ENCODE measurements at places on chromosomes 12 and 14. TPM values are rescaled to one million over a fixed set of nuclear protein-coding genes. Genes with fewer than 3 reads are reported as not detected.

DNA sequence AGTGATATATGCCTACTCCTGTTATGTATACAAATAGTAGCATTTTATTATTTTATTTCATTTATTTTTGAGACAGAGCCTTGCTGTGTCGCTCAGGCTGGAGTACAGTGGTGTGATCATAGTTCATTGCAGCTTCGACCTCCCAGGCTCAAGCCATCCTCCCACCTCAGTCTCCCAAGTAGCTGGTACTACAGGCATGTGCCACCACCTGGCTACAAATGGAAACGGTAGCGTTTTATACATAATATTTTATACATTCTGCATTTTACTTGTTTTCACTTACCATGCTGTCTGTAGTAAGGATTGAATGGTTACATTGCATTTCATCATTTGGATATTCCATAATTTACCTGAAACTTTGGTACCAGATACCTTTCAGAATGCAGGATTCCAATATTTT lies 14.1 kb downstream of the C1R start:
- no peak overlapping the region for H3K27ac ChIP-seq
- H3K4me1 ChIP-seq: no peaks in the 10 kb centered on the region
- DNase-seq: no peak

DNA sequence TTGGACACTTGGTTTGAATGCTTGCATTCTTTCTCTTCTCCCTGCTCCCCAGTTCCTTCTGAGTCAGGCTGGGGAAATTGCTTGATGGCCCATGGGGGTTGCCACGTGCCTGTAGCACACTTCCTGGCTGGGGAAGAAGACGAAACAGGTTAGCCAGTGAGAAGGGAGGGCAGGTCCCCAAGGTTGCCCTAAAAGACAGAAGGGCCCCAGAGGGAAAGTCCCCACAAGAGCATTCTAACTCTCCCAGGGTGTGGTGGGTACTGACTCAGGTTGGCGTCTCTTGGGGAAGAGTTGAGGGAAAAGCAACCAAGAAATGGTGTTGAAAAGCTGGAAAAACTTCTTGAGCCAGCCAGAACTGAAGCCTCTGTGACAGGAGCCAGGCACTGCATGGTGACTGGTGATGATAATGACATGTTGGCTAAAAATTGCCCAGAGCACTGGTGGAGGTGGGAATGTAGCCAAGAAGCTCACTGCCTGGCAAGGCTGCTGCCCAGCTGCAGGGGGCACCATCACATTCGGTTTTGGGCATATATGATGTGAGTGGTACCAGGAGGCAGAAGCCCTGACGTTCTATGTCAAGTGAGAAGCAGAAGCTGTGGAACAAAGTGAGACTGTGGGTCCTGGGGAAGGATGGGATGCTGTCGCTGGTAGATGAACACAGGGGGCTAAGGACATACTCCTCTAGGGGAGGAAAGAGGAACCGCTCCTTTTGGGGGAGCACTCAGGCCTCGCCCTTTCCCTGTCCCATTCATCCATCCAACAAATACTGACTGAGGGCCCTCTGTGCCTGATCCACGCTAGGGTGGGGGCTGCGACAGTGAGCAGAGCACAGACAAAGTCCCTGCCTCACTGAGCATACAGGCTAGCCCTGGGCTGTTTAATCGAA lies 8.1 kb upstream of the RABGGTA start:
- no peak overlapping the region for H3K4me3 ChIP-seq
- H3K27ac ChIP-seq: no peak overlapping the region
- no peaks in the 10 kb centered on the region for H3K27me3 ChIP-seq
- H3K36me3 ChIP-seq: no peaks in the 10 kb centered on the region
- peak; percentile 67 for DNase-seq
- H3K4me1 ChIP-seq: no peaks in the 10 kb centered on the region

DNA sequence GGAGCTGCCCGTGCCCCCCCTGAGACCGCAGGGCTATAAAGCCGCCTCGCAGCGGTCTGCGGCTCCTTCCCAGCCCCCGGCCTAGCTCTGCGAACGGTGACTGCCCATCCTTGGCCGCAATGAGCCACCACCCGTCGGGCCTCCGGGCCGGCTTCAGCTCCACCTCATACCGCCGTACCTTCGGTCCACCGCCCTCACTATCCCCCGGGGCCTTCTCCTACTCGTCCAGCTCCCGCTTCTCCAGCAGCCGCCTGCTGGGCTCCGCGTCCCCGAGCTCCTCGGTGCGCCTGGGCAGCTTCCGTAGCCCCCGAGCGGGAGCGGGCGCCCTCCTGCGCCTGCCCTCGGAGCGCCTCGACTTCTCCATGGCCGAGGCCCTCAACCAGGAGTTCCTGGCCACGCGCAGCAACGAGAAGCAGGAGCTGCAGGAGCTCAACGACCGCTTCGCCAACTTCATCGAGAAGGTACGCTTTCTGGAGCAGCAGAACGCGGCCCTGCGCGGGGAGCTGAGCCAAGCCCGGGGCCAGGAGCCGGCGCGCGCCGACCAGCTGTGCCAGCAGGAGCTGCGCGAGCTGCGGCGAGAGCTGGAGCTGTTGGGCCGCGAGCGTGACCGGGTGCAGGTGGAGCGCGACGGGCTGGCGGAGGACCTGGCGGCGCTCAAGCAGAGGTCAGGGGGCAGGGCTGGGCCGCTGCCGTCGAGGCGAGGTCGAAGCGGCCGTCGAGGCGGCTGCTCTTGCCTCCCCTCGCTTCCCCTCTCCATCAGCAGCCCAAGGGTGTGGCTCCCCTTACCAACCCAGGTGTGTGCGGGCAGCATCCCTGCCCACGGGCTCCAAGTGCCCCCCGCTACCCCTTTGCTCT lies at the start of gene PRPH:
TSS of gene PRPH (plus strand) at position 66 of the 855 bp plus-strand sequence. CDS start at position 120, 54 bp downstream.
- peaks cover 7% of the 10 kb centered on the region for H3K4me1 ChIP-seq
- no peak within 1 kb of the TSS for H3K27ac ChIP-seq
- peak within 1 kb of the TSS; percentile 4 for H3K4me3 ChIP-seq
- no peaks in the 10 kb centered on the region for H3K36me3 ChIP-seq
- no peaks in the 10 kb centered on the region for H3K27me3 ChIP-seq
- peak; percentile 40 for DNase-seq

GRCh38 chr12:10551375-10551774 lies 45.7 kb downstream of the EIF2S3B start:
- H3K27me3 ChIP-seq: no peaks in the 10 kb centered on the region
- H3K4me3 ChIP-seq: no peak overlapping the region
- H3K36me3 ChIP-seq: no peaks in the 10 kb centered on the region
- H3K4me1 ChIP-seq: no peaks in the 10 kb centered on the region
- H3K27ac ChIP-seq: no peak overlapping the region

- no peaks in the 10 kb centered on the region for H3K27me3 ChIP-seq
- DNase-seq: no peak
- no peaks in the 10 kb centered on the region for H3K4me1 ChIP-seq
- H3K27ac ChIP-seq: no peak overlapping the region
These were observed 35.9 kb downstream of the FZD10 start for GRCh38 chr12:130198026-130198662.

- no peaks in the 10 kb centered on the region for H3K36me3 ChIP-seq
- no peak overlapping the region for H3K4me3 ChIP-seq
- DNase-seq: no peak
- H3K4me1 ChIP-seq: 0 out of 2 replicates have a peak, but pooled peaks cover 3% of the 10 kb centered on the region
- no peak overlapping the region for H3K27ac ChIP-seq
These were observed 429.7 kb downstream of the EGLN3 start for GRCh38 chr14:33521192-33521591.

DNA sequence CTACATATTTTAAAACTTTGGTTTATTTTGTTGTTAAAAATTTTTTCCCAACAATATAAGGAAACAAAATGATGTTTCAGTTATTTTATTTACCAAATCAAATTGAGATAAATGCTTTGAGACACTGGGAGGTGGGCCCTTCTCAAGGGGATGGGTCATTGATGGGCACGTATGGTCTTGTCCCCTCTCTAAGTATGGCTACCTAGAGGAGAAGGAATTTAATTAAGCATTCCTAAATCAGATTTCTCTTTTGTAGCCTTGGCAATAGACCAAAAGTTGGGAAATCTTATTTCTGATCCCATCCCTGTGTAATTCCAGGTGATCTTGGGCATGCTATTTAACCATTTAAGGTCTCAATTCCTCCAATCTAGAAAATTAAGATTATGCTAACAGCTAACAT lies 79.0 kb downstream of the SCN8A start:
- H3K4me1 ChIP-seq: no peaks in the 10 kb centered on the region
- peaks cover 20% of the 10 kb centered on the region for H3K36me3 ChIP-seq
- no peak overlapping the region for H3K4me3 ChIP-seq
- H3K27me3 ChIP-seq: no peaks in the 10 kb centered on the region

DNA sequence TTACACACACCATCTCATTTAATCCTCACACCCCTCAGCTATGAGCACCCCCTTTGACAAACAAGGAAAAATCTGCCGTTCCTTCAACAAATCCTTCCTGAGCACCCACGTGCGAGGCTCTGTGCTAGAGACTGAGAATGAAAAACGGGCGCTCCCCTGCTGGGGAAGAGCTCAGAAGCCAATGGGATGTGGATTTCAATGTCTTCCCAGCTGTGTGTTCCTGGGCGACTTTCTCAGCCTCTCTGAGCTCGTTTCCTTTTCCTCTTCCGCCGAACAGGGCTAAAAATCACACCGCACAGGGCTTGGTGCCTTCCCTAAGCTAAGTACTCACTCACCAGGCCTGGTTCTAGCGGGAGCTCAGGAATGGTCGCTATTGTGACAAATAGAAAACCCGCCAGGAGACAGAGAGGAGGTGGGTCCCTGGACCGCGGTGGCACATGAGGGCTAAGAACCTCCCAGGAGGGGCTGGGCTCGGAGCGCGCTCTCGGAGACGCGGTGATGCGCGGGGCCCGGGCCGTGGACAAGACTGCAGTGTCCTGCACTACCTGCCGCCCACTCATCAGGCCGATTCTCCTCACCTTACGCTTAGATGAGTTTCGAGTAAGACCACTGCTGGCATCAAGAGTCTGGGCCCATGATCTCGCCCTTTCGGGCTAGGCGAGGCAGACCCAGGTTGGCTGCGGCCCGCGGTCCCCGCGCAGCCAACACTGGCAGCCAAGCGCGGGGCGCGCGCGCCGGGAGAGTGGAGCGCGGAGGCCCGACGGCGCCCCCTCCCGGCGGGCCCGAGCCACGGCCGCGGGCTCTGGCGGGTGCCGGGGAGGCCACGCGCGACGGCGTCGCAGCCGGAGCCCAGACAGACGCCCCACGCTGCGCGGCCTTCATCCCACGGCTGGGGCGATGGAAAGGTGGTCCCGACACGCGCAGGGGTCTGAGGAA lies 17.0 kb downstream of the ZDHHC22 start:
- peak; percentile 92 for DNase-seq
- no peaks in the 10 kb centered on the region for H3K36me3 ChIP-seq
- H3K27me3 ChIP-seq: no peaks in the 10 kb centered on the region
- peak overlapping the region; percentile 53 for H3K4me3 ChIP-seq
- H3K4me1 ChIP-seq: no peaks in the 10 kb centered on the region

DNA sequence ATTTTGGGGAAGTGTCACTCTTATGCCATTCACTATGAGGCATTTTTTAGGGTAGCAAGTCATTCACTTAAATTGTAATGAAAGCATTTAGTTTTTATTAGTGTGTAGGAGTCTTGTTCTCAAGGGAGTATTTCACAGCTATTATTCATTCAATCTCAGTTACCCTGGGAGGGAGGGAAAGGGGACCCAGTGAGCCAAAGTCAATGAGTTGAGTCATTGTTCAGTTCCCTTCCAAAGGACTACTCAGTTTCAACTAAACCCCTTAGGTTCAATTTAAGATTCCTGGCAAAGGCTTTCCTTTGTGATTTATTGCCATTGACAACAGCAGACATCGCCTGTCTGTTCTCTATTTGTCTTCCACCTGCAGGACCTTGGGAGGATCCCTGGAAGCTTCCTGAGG lies 29.3 kb upstream of the RASSF8 start:
- no peak overlapping the region for H3K27ac ChIP-seq
- no peak overlapping the region for H3K4me3 ChIP-seq
- H3K36me3 ChIP-seq: no peaks in the 10 kb centered on the region
- H3K4me1 ChIP-seq: no peaks in the 10 kb centered on the region
- no peaks in the 10 kb centered on the region for H3K27me3 ChIP-seq

DNA sequence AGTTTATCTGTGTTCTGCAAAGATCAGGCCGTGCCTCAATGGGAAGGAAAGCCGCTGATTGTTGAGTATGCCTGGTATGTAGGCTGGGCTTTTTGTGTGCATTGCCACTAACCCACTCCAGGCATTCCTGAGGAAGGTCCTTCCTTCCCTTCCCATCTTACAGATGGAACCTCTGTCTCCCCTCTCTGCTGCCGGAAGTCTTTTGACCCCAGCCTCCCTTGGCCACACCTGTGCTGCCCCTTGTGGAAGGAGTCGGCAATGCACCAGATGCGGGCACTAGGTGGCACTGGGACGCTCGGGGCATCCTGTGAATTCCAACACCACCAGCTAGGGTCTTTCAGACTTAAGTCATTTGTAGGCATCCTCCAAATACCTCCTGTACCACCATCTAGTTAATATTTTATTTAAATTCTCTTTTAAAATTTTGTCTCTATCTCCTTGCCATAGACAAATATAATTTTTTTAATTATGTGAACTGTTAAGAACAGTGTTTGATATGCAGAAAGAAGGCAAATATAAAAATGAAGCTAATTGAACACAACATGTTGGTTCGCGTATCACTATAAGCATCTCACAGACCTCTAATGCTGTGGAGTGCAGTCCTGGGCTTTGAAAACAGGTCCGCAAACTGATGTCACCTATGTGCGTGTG lies 99.6 kb downstream of the RIN3 start:
- no peak overlapping the region for H3K27ac ChIP-seq
- H3K36me3 ChIP-seq: peaks cover under 1% of the 10 kb centered on the region
- H3K4me3 ChIP-seq: no peak overlapping the region
- H3K4me1 ChIP-seq: no peaks in the 10 kb centered on the region
- no peaks in the 10 kb centered on the region for H3K27me3 ChIP-seq

- H3K27me3 ChIP-seq: no peaks in the 10 kb centered on the region
- no peak overlapping the region for H3K27ac ChIP-seq
- H3K4me1 ChIP-seq: peaks cover 3% of the 10 kb centered on the region
- no peak for DNase-seq
- no peaks in the 10 kb centered on the region for H3K36me3 ChIP-seq
- no peak overlapping the region for H3K4me3 ChIP-seq
These were observed 42.6 kb upstream of the HIF1A start for GRCh38 chr14:61652526-61653262.

GRCh38 chr12:76259106-76259505 lies 89.1 kb downstream of the BBS10 start:
- no peak for DNase-seq
- peaks cover 25% of the 10 kb centered on the region for H3K4me1 ChIP-seq
- peaks cover 12% of the 10 kb centered on the region for H3K36me3 ChIP-seq
- no peaks in the 10 kb centered on the region for H3K27me3 ChIP-seq

- H3K27ac ChIP-seq: no peak overlapping the region
- no peak for DNase-seq
- no peaks in the 10 kb centered on the region for H3K27me3 ChIP-seq
- no peaks in the 10 kb centered on the region for H3K36me3 ChIP-seq
These were observed 42.0 kb upstream of the PRICKLE1 start for GRCh38 chr12:42631513-42631912.

DNA sequence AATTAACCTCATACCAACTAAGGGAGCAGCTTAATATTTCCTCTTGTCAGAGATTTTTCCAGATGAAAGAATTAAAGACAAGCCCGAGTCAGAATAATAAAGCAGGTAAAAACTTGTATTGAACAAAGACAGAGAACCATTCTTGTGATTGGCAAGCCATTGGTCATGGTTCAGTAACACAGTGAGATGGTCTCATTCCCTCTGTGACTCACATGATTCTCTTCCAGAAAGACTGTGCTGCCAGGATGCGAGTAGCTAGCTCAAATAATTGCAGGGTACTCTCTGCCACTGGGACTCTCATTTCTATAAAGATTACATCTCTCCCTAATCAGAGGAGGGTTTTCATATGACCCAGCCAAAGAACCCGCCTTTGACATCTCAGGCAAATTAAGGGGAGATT lies 179.4 kb downstream of the PHLDA1 start:
- H3K4me3 ChIP-seq: no peak overlapping the region
- H3K27me3 ChIP-seq: no peaks in the 10 kb centered on the region
- no peak overlapping the region for H3K27ac ChIP-seq
- H3K36me3 ChIP-seq: no peaks in the 10 kb centered on the region
- no peak for DNase-seq

Gene MIA2
- polyA plus RNA-seq: 2.6 TPM

Gene LRRK2
- 0.08 TPM for polyA plus RNA-seq

Gene LRP1-AS
- not detected for polyA plus RNA-seq

Gene SCARB1
- polyA plus RNA-seq: 12.8 TPM

Gene RAB2B
- 24.4 TPM for polyA plus RNA-seq

Gene ANKRD33
- polyA plus RNA-seq: not detected
